ENCODE measurements at places on chromosomes 12 and 14.
A peak's percentile ranks its signal among the peaks of the same experiment; 100 is the strongest.

GRCh38 chr12:3740480-3741231 lies 12.3 kb downstream of the CRACR2A start:
- H3K27me3 ChIP-seq: no peaks in the 10 kb centered on the region
- peaks cover 2% of the 10 kb centered on the region for H3K36me3 ChIP-seq
- no peak overlapping the region for H3K4me3 ChIP-seq
- no peak overlapping the region for H3K27ac ChIP-seq
- DNase-seq: no peak

GRCh38 chr12:3520168-3520567 lies 29.2 kb downstream of the PRMT8 start:
- H3K36me3 ChIP-seq: no peaks in the 10 kb centered on the region
- peak; percentile 7 for DNase-seq
- no peak overlapping the region for H3K27ac ChIP-seq
- H3K27me3 ChIP-seq: no peaks in the 10 kb centered on the region
- H3K4me3 ChIP-seq: no peak overlapping the region

DNA sequence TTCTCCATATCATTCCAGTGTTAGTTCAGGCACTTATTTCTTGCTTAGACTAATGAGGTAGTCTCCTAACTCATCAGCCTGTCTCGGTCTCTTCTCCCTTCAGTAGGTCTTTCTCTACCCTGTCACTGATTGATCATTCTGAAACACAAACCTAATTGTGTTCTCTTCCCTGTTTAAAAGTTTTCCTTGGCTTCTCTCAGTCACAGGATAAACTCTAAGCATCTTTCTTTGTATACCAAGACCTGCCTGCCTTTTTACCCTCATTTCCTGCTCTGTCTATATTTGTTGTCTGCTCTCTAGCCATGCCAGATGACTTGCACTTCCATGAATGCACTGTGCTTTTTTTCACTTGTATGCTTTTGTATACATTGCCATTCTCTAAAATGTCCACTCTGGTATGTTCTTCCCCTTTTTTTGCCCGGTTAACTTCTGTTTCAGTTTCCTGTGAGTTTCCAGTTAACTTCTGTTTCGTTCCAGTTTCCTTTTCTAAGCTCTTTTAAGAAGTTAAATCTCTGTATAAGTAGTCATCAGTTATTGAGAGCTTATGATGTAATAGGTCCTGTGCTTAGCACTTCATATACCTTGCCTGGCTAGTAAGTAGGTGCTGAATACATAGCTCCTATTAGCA lies 12.8 kb downstream of the DIP2B start:
- H3K27ac ChIP-seq: peak overlapping the region; percentile 46
- DNase-seq: peak; percentile 96
- no peaks in the 10 kb centered on the region for H3K27me3 ChIP-seq
- peaks cover 34% of the 10 kb centered on the region for H3K4me1 ChIP-seq
- peak overlapping the region; percentile 39 for H3K4me3 ChIP-seq

DNA sequence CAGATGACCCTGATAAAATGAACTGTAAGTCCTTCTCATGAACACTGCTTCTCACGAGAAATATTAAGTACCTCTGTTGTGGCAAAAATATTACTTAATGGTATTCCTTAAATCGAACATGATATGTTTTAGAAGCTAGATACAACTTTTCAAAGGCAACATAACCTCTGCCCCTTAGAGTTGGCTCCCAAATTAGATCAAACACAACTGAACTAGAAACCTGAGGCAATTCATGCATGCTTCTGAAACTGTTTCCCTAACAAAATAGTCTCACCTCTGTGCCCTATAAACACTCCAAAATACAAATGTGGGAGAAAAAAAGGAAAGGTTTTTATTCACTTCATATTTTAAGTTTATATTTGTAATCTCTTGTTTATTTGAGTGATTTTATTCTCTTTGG lies 121.6 kb downstream of the SLC16A7 start:
- peaks cover 7% of the 10 kb centered on the region for H3K36me3 ChIP-seq
- H3K27me3 ChIP-seq: no peaks in the 10 kb centered on the region
- H3K4me1 ChIP-seq: no peaks in the 10 kb centered on the region
- no peak for DNase-seq
- no peak overlapping the region for H3K27ac ChIP-seq

DNA sequence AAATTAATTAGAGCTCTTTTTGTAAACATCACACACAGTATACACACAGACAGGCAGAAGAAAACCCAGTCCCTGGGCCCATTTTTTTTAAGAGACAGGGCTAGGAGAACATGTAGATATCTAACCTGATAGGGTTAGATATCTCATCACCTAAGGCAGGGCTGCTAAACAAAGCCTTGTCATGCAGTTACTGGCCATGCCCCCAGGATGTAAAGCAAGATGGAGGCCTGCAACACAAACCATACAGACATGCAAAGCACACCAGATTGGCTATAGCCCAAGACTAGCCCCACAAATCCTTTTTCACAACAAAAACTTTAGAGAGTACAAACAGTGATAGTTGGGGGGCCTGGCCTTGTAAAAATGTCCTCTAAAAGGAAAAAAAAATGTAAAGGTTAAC lies 20.5 kb downstream of the CLEC2A start:
- no peaks in the 10 kb centered on the region for H3K4me1 ChIP-seq
- no peaks in the 10 kb centered on the region for H3K27me3 ChIP-seq
- H3K27ac ChIP-seq: no peak overlapping the region

DNA sequence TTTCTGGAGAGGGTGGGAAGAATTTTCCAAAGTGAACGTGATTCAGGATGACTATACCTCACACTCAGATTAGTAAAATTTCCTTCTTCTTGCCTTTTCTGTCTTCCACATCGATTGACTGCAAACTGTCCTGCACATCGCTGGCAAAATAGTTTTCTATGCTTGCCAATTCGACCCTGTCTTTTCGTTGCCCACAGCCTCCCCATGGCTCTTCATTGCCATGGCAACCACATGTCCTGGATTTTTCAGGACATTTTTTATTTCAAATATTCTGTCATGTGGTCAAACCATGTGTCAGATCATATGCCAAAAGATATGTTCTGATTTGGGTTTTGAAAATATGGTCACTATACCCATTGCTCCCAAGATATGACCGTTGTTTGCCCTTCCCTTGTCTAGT lies 46.9 kb upstream of the OTX2 start:
- H3K27ac ChIP-seq: no peak overlapping the region
- no peak for DNase-seq
- H3K4me3 ChIP-seq: no peak overlapping the region
- H3K36me3 ChIP-seq: no peaks in the 10 kb centered on the region
- H3K4me1 ChIP-seq: no peaks in the 10 kb centered on the region

DNA sequence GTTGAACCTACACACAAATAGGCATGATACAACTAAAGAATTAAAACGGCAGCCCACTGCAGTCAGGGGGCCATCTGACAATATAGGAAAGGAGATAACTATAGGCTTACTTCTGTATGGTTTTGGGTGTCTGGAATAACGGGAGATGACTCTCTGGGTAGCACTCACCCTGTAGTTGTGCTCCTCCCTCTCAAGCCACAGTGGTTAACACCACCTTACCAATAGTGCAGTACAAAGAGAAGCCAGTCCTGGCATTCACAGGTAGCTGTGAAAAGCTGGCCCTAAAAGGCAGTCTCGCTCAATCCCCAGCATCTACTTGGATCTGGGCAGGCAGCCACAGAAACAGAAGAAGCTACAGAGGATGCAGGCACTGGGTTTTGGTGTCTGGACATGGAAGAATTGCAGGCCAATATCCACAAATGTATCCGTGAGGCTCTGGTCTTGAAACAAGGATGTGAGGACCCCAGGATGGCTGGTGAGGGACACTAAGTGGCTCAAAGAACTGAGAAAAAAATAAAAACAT lies 93.0 kb downstream of the DPF3 start:
- no peak for DNase-seq
- peaks cover 3% of the 10 kb centered on the region for H3K27me3 ChIP-seq
- no peaks in the 10 kb centered on the region for H3K4me1 ChIP-seq
- no peak overlapping the region for H3K27ac ChIP-seq
- H3K4me3 ChIP-seq: no peak overlapping the region

DNA sequence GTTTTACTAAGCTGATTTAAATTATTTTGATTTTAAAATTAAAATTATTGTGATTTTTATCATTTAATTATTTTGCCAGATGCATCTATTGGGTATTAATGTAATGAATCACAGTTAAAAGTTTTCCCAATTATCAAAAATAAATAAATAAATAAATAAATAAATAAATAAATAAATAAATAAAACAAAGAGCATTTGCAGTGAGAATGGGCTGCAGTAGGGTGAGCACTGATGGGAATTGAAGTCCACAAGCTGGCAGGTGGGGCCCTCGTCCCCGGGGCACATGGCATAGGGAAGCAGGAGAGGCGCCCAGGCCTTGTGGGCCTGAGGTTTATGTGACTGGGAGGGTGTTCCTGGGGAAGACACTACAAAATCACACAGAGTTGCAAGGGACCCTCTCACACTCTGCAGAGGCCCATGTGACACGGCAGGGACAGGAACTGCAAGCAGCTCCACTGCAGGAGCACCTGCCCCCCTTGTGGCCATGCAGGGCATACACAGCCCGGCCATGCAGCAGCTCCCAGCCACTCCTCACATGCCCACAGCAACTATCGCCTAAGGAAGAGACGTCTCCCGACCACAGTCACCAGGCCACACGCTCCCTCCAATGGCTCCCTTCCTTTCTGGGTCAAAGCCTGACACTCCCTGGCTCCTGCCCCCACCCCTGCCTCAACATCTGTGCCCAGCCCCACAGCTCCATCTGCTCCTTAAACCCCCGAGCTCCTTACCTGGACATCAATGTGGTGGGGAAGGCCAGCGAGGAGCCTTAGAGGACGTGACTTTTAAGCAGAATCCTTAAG lies 256.3 kb upstream of the SFSWAP start:
- H3K27me3 ChIP-seq: no peaks in the 10 kb centered on the region
- peak; percentile 77 for DNase-seq
- peaks cover 3% of the 10 kb centered on the region for H3K4me1 ChIP-seq
- no peak overlapping the region for H3K4me3 ChIP-seq
- H3K27ac ChIP-seq: no peak overlapping the region

- peaks cover 6% of the 10 kb centered on the region for H3K36me3 ChIP-seq
- H3K27ac ChIP-seq: peak overlapping the region; percentile 23
- DNase-seq: no peak
- peaks cover 20% of the 10 kb centered on the region for H3K4me1 ChIP-seq
- H3K27me3 ChIP-seq: no peaks in the 10 kb centered on the region
Observed at GRCh38 chr12:49111206-49111605, 559 bp upstream of the LMBR1L start.

GRCh38 chr12:15966426-15966825 lies 55.3 kb downstream of the DERA start:
- no peak overlapping the region for H3K27ac ChIP-seq
- no peak overlapping the region for H3K4me3 ChIP-seq
- H3K36me3 ChIP-seq: peaks cover 30% of the 10 kb centered on the region

DNA sequence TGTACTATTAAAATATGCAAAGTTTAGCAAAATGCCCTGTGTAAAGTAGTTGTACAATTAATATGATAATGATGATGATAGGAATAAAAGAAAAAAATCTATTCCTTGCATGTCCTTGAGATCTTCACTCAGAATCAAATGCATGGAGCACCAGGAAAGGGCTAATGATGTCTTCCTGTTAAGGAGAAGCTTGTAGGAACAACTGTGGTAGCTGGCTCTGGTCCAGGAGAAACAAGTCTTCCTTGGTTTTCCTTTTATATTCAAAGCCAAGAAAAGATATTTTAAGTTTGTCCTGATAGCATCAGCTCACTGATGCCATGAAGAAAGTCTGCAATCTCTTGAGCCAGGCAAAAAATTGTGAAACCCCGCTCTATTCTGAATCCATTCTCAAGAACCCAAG lies 138.9 kb downstream of the PIK3C2G start:
- no peaks in the 10 kb centered on the region for H3K4me1 ChIP-seq
- no peak overlapping the region for H3K4me3 ChIP-seq
- no peak for DNase-seq
- H3K36me3 ChIP-seq: no peaks in the 10 kb centered on the region
- H3K27ac ChIP-seq: no peak overlapping the region

GRCh38 chr14:33738491-33738890 lies 212.4 kb downstream of the EGLN3 start:
- H3K27me3 ChIP-seq: no peaks in the 10 kb centered on the region
- no peak overlapping the region for H3K27ac ChIP-seq
- no peaks in the 10 kb centered on the region for H3K36me3 ChIP-seq
- no peak overlapping the region for H3K4me3 ChIP-seq
- no peak for DNase-seq

- peak overlapping the region; percentile 91 for H3K27ac ChIP-seq
- peaks cover 12% of the 10 kb centered on the region for H3K4me1 ChIP-seq
- H3K36me3 ChIP-seq: peaks cover 25% of the 10 kb centered on the region
- H3K27me3 ChIP-seq: no peaks in the 10 kb centered on the region
- peak; percentile 48 for DNase-seq
Observed at GRCh38 chr12:112408621-112409020, 784 bp downstream of the RPL6 start.

GRCh38 chr14:80606347-80606772 lies 335.2 kb downstream of the CEP128 start:
- H3K27me3 ChIP-seq: no peaks in the 10 kb centered on the region
- no peak overlapping the region for H3K27ac ChIP-seq
- no peaks in the 10 kb centered on the region for H3K36me3 ChIP-seq
- H3K4me1 ChIP-seq: no peaks in the 10 kb centered on the region
- no peak overlapping the region for H3K4me3 ChIP-seq

- peak; percentile 60 for DNase-seq
- no peaks in the 10 kb centered on the region for H3K4me1 ChIP-seq
- no peak overlapping the region for H3K27ac ChIP-seq
- no peaks in the 10 kb centered on the region for H3K36me3 ChIP-seq
- H3K4me3 ChIP-seq: no peak overlapping the region
Observed at GRCh38 chr12:97404543-97404942, 58.1 kb upstream of the RMST start.

Measured in common myeloid progenitor, CD34-positive (primary cell).